ENCODE measurements at places on chromosomes 5 and 9.

GRCh38 chr9:137232101-137232500 is 1.4 kb downstream of the SLC34A3 start:
- no peak for DNase-seq

GRCh38 chr9:2255128-2255527 is 240.0 kb downstream of the SMARCA2 start:
- DNase-seq: no peak

DNA sequence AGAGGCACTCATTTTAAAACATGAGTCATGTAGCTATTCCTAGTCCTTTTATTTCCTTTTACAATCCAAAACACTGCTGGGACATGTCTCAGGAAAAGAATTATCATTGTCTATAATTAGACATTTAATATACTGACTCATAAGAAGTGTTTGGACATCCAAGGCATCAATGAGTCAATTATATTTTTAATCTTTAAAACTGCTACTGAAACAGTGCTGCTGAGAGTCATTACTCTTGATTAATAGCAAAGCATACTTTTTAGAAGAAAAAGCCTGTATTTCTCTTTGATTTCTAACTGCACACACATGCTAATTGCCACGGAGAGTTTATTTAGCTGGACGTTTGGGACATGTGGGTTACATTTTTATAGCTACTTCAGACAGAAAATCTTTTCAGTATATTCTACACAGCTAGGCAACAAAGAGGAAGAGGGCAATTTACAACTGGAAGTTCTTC is 1249.0 kb upstream of the CDH18 start:
- no peak for DNase-seq

DNA sequence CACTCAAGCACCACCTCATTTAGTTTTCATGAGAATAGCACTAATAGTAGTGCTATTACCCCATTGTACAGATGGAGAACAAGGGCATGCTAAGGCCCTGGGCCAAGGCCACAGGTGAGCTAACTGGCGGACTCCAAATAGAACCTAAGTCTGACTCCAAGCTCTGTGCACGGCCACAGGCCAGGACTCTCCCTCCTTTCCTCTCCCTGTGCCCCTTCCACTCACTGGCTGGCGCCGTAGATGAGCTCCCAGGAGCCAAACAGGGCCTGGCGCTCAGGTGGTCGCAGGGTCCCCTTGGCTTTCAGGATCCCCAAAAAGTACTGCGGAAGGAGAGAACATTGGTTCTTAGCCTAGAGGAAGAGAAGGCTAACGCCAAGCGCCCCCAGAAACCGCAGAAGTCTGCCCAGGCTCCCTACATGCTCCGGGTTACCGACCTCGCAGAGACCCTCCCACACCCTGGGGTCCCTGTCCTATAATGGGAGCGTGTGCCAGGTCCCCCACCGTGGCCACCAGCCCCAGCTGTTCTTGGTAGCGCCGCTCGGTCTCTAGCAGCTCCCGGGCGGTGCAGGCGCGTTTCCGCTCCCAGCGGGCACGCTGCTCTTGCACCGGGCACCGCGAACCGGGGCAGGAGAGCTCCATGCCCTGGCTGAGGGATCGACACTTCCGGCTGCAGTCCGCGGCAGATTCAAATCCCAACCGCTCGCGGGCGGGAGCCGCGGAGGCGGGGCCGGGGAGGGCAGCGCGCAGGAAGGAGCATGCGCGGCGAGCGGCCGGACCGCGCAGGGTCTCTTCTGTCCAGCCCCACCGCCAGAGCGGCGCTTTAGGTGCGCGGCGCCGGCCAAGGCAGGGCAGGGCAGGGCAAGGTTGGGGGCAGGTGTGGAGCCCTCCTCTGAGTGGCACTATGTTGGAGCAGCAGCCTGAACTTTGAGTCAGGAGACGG is at the start of gene ARHGEF39:
ARHGEF39 (minus strand) TSS at position 665 of the 940 bp plus-strand sequence; CDS start at position 639, 26 bp downstream.
- DNase-seq: peak; percentile 67

DNA sequence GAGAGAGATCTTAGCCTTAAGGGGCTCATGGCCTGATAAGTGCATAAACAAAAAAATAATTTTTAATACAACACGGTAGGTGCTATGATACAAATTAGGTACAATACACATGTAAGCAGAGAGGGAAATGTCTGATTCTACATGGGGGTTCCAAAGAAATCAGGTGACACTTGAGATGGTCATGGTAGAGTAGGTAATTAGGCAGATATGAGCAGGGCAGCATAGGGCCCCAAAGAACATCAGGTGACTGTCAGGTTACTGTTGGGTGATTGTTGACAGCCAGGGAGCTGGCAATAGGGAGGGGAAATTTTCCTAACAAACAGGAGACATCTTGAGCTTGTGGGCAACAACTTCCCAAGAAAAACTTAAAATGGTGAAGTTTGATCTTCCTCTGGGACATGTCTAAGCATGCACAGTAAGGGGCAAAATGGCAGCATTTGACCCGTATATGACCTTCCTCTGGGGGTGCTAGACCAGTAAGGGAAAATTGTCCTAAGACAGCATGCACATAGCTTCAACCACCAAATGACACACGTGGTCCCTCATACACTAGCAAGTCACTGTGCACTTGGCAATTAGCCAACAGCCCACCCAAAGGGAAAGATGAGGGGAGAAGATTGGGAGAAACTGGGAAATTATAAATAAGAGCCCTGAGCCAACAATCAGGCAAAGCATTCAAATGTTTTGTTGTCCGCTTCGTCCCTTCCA is 37.3 kb upstream of the TENT4A start:
- no peak for DNase-seq

DNA sequence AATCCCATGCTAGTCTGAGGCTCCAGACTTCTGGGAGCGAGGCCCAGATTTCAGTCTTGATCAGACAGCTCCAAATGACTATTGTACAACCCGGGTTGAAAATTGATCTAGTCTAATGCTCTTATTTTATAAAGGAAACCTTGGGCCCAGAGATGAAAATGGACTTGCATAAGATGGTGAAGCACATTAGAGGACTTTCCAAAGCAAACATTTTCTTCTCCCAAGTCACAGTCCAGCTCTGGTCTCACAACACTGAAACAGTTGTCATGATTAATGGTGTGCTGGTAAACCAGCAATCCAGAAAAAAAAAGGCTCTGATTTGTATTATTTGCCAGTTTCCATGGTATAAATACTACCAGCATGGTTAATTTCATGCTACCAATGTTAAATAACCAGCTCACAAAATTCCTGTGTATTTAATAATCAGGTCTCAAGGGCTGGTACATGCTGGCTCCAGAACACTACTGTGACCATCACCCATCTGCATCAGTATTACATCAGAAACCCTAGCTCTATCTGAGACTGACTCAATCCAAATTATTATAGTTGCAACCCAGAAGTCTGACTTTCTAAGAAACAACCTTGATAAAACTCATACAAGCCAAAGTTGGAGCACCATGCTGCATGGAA is 32.5 kb upstream of the ABLIM3 start:
- peak; percentile 40 for DNase-seq

GRCh38 chr9:79598562-79599345 is 27.0 kb downstream of the TLE4 start:
- DNase-seq: no peak

DNA sequence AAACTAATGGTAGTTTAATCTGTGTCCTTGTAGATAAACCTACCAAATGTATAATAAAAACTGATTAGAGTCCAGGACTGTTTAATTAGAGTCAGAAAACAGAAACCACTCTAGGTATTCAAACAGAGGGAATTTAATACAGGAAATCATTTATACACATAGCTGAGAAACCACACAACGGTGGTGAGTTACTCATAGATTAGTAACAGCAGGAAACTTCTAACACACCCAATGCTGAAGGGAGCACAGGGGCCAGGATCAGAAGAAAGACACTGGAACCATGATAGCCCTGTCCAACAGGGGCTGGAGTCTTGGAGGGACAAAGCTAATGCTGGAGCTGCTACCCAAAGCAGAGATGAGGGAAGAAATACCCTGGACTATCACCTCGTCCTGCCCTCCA is 321.0 kb downstream of the ACTL7B start:
- peak; percentile 76 for DNase-seq

DNA sequence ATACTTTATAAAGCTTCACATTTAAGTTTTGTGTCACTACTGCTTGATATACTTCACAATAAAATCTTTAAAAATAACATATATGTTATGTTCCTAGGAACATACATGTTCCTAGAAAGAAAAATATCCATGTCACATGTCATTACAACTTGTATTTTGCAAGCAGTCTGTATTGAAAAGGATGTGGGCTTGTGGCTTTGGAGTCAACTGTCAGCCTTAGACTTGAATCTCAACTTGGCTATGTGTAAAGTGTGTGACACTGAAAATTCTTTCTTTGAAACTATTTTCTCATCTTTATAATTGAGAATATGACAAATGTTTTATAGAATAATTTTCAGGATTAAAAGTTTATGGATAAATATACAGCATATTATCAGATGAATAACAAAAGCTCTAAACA is 273.1 kb downstream of the KIAA0825 start:
- DNase-seq: no peak

DNA sequence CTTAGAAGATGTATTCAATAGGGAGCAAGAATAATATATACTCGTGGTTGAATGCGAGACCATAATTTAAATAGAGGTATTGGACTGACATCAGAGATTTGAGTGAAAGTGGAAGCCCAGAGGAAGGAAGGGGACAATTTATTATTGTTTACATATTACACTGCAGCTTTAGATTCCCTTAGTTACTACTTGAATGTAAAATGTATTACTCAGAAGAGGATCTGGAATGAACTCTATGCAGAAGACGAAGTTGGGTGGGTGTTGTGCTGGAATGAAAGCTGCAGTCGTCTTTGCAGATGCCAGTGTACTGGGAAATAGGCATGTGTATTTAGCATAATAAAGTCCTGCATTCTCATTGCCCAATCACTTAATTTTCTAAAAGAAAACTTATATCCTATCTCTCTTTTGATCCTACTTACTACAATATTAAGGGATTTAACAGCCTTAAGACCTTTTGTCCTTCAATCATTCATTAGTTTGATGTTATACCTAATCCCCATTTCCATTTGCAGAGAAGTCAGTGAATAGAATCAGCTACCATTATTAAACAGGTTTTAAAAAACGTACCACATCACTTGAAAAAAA is 570.7 kb upstream of the WWC1 start:
- no peak for DNase-seq

DNA sequence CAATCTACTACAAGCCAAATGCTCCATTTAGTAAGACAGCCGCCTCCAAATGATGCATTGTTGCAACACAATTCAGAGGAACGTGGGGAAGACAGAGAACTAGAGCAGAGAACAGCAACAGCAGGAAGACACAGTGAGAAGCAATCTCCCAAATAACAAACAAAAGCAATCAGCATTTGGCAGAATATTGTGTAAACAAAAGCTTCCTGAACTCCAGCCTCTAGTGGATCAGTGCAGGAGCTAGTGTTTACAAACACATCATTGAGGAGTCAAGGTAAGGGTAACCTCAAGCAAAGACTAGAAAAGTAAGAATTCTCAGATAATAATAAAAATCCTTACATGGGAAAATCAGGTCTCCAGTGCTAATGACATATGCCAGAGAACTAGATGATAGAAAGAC is 20.6 kb downstream of the FST start:
- DNase-seq: no peak

DNA sequence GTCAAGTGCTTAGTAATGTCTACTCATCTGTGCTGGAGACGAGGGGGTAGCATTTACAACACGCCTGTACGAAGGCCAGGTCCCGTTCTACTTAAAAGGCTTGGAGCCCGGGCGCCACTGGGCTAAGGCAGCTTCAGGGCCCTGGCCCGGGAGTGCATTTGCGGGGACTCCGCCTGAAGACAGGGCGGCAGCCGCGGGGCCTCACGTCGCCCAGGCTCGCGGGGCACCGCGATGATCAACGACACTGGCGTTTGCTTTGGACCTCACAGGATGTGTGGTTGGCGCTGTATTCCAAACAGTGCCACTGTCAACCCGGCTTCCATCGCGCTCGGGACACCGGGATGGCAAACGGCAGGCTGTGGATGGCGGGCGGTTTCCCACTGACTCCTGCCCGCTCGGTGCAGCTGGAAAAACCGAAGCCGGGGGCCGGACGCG is 1.1 kb upstream of the TENT4A start:
- peak; percentile 46 for DNase-seq

GRCh38 chr9:14398473-14398872 is 84.5 kb upstream of the NFIB start:
- DNase-seq: no peak

- DNase-seq: no peak
These were observed 30.4 kb downstream of the GNG10 start for GRCh38 chr9:111691672-111692329.

Measured in NCI-H226 (cell line).